ENCODE measurements at places on chromosomes 1 and 21. TPM values are rescaled to one million over a fixed set of nuclear protein-coding genes. Genes with fewer than 3 reads are reported as not detected.

- no peak for DNase-seq
Measured at GRCh38 chr1:92931691-92932090, 29.6 kb downstream of the DIPK1A start.

DNA sequence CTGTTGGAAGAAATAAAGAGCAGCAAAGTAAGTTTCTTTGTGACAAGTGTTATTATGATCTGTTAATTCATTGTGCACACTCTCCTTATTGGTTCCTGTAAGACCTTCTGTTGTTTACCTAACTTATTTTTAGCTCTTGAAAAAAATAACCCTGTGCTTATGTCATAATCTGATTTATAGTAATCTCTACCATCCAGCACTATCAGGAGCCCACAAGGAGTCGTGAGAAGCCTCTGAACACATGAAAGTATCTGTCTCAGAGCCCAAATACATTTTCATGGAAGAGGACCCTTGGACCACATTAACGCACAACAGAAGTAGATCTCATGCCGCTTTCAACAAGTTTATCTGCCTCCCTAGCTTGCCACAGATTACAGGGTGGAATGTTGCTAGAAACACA, 45.8 kb downstream of the CENPF start:
- DNase-seq = no peak

DNA sequence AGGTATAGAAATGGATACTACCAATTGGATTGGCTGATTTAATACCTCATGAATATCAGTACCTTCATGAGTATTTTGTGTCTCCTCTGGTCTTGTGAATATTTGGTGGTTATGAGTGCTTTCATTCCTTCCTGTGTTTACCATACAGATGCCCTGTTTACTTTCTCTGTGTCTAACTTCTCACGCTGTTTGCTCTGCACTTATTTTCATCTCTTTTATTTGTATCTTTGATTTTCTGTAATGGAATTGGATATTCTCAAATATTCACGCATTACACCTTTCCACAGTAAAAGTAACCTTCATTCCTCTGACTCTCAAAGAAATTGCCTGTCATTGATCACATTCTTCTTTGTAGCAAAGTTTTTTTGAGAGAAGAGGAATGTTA, 16.8 kb downstream of the CNST start:
- DNase-seq = no peak

- DNase-seq = no peak
Measured at GRCh38 chr1:18313523-18313922, 167.2 kb upstream of the KLHDC7A start.

GRCh38 chr21:45867041-45867666, 114.4 kb upstream of the COL6A1 start:
- DNase-seq = no peak

- DNase-seq = no peak
Measured at GRCh38 chr21:44955141-44955797, 15.4 kb downstream of the SLX9 start.

GRCh38 chr1:25022361-25023189, 92.5 kb upstream of the RUNX3 start:
- DNase-seq = no peak

- DNase-seq = no peak
Measured at GRCh38 chr1:21592086-21592865, 76.9 kb downstream of the RAP1GAP start.

DNA sequence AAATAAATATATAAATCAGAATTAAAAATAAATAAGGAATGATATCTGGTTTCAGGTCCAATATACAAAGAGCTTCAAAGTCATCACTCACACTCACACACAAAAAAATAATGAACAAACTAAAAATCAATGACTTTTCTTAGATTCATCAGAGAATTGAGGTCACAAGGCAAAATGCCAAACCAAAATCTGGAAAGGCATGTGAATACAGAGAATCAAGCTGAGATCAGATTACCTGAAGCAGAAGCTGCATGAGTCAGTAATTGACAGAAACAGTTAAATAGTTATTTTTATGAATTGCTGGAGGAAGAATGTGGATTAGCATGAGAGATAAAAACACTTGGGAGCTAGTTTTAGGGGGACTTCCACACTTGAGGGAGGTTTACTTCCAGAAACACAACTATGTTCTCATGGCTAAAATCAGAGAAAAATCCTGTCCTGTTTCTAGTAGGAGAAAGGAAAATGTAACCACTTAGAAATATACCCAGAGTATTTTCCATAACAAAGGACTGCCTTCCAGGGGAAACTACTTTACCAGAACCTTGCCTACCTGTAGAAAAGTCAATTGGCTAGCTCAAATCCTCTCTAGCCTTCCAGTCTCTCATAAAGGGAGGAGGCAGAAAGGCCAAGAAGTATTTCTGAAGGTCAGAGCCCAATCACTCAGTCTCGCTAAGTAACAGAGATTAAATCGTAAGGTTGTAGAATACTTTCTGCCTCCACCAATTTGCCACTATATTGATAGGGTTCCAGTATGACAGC, 536.6 kb upstream of the NR5A2 start:
- no peak for DNase-seq

DNA sequence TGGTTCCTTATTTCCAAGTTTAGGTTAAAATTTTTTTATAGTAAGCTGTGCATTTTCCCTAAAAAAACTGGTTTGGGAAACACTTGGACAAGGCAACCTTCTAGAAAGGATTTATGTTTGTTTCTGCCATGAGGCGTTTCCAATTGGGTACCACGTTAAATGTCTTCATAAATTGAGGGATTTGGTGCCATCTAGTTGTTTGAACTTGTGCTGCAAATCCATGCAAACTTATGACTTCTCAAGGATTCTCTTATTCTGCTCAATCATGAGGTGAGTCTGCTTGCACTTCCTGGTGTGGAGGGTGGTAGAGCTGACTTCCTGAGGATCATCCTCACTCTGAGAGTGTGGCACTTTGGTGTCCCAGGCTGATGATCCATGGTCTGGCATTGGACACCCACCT, 123.3 kb downstream of the PCNX2 start:
- DNase-seq = peak; percentile 32

DNA sequence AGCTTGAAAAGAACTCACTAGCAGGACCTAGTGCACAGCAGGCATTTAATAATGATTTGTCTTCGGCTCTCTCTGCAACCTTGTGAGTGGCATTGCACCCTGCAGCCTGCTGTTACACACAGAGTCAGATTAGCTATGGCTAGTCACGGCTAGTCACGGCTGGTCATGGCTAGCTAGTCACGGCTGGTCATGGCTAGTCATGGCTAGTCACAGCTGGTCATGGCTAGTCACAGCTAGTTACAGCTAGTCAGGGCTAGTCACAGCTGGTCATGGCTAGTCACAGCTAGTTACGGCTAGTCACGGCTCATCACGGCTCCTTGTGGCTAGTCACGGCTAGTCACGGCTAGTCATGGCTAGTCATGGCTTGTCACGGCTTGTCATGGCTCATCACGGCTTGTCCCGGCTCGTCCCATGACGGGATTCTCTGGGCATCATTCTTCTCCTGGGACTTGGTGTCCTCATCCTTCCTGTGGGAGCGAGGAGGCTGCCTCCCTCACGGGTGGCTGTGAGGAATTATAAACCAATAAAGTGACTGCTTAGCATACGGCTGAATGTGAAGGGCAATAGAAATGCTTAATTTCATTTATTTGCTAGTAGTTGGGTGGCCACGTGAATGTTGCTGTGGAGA, 12.5 kb upstream of the KIF26B start:
- DNase-seq = no peak

GRCh38 chr1:157993147-157993917, at the start of gene KIRREL1:
Gene KIRREL1 (plus strand): TSS chr1:157993645. CDS start chr1:157993677, 32 bp downstream.
- DNase-seq = no peak

DNA sequence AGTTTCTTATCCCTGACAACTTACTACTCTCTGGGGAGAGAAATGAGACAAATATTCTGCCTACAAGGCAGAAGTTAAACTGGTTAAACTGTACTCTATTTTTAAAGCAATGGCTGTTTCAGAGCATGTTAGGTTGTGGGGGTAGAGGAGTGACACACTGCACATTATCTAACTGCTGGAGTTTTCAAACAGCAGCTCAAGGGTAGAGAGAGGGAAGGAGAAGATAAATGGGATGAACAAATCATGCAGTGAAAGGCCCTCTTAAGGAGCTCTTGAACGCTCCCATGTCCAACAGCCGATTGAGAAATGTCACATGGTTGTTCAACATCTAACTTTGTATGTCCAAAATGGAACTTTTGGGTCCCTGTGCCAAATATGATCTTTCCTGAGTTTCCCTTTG, 14.0 kb upstream of the IFI44L start:
- DNase-seq = no peak

DNA sequence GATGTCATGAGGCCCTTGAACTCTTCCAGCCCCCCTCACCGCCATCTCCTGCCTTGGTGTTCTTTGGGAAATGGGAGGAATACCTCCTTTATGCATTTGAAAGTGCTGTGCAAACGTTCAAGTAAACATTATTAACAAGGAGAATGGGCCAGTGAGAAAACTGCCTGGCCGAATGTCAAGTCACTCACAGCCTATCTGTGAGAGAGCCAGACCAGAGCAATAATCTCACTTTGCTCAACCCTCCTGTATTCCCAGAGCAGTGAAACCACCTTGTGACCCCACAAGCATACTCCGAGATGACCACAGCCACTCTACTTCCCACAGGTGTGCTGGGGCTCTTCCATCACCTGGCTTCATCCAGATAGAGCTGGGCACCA, 5.2 kb downstream of the TAL1 start:
- DNase-seq = no peak

DNA sequence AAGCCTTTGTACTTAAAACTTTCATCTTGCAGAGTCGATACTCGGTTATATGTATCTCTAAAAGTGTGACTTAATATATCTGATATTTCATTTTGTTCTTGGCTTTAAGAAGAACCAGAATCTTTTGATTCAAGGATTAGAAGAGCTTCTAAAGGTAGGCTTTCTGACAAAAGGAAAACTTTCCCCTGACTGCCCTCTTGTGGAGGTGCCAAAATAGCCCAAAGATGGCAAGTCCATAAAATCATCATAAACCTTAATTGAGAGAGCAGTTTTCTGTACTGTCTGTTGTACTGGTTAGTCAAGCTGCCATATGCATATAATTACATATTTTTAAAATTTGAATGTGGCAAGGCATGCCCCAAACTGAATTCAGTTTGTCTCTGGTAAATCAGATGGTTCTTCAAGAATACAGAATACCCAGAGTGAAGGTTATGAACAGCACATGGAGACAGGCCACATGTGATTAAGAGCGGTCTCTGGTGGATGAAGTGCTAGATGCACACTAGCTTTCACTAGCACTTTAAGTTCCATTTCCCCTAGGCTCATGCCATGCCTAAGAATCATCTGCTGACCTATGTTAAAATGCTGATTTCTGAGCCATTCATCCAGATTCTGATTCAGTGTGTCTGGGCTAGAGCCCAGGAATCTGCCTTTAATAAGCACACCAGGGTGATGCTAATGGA, 27.7 kb upstream of the ELAVL4 start:
- DNase-seq = no peak

DNA sequence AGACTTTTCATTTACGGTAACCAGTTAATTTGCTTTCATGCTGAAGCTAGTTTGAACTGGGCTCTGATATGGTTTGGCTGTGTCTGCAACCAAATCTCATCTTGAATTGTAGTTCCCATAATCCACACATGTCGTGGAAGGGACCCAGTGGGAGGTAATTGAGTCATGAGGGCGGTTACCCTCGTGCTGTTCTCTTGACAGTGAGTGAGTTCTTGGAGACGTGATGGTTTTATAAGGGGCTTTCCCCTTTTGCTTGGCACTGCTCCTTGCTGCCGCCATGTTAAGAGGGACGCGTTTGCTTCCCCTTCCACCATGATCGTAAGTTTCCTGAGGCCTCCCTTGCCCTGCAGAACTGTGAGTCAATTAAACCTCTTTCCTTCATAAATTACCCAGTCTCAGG, 10.3 kb upstream of the FHAD1 start:
- no peak for DNase-seq

GRCh38 chr1:30764396-30764795, 6.8 kb upstream of the LAPTM5 start:
- no peak for DNase-seq

- DNase-seq = no peak
Measured at GRCh38 chr1:76705560-76705959, 161.7 kb upstream of the ST6GALNAC5 start.

DNA sequence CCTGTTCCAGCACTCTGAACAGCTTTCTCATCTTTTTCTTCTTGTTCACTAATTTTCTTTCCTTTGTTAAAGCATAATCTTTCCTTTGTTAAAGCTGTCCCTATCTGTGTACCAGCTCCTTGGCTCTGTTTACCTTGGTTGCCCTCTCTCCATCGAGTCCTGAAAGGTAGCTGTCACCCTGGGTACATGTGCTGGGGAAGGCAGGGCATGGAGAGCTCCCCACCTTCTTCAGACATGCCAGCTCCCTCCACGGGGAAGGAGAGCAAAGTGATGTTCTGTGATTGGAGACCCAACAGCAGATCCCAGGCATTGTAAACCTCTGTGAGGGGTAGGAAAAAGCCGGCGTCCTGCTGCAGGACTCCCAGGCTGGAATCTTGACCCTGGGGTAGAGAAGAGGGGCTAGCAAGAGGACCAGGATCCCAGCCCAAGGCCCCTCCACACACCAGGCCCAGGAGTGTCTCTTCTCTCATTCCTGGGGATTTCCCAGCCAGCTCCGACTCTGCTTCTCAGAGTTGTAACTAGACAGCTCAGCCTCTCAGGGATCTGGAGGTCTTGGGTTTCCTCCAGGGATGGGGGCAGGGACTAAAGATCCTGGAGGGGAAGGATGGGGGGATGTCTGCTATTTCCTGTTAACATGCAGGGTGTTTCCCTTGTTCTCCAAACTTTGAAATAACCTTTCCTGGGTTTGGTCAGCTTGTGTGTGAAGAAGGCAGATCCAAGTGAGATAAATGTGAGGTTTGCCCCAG, 34.4 kb downstream of the TMCC2 start:
- no peak for DNase-seq

DNA sequence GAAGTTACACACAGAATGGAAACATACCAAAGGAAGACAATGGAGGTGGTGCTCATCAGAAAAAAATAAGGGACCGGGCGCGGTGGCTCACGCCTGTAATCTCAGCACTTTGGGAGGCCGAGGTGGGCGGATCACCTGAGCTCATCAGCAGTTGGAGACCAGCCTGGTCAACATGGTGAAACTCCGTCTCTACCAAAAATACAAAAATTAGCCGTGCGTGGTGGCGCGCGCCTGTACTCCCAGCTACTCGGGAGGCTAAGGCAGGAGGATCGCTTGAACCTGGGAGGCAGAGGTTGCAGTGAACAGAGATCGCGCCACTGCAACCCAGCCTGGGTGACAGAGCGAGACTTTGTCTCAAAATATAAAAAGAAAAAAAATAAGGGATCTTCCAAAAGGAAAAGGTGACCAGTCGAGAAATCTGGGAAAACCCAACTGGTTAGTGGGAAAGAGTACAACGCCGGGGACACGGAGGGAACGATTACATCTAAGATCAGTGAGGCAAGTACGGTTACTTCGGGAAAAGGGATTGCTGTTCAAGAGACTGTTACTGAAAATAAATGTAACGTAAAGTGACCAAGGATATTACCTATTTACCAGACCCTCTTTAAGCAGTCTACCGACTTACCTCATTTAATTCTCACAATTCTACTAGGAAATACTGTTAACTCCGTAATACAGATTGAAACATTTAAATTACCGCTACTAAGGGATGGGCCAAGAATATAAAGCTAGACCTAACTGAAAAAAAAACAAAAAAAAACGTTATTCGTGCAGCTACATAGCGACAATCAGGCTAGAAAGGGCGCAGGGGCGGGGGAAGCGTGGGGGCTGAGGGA, 822 bp downstream of the CCT3 start:
- no peak for DNase-seq

UTS2 gene
- not detected for total RNA-seq

PRDM16 gene
- 0.35 TPM for total RNA-seq

RXFP4 gene
- 0.14 TPM for total RNA-seq

PRKCZ gene
- total RNA-seq = 0.59 TPM

FMO2 gene
- under 0.01 TPM for total RNA-seq

CYP4A22 gene
- not detected for total RNA-seq

RHCE gene
- 0.11 TPM for total RNA-seq
